ENCODE measurements at places on chromosomes 12 and 14.

- peak; percentile 69 for DNase-seq
Measured at GRCh38 chr14:92759300-92759678, 10.9 kb upstream of the LGMN start.

DNA sequence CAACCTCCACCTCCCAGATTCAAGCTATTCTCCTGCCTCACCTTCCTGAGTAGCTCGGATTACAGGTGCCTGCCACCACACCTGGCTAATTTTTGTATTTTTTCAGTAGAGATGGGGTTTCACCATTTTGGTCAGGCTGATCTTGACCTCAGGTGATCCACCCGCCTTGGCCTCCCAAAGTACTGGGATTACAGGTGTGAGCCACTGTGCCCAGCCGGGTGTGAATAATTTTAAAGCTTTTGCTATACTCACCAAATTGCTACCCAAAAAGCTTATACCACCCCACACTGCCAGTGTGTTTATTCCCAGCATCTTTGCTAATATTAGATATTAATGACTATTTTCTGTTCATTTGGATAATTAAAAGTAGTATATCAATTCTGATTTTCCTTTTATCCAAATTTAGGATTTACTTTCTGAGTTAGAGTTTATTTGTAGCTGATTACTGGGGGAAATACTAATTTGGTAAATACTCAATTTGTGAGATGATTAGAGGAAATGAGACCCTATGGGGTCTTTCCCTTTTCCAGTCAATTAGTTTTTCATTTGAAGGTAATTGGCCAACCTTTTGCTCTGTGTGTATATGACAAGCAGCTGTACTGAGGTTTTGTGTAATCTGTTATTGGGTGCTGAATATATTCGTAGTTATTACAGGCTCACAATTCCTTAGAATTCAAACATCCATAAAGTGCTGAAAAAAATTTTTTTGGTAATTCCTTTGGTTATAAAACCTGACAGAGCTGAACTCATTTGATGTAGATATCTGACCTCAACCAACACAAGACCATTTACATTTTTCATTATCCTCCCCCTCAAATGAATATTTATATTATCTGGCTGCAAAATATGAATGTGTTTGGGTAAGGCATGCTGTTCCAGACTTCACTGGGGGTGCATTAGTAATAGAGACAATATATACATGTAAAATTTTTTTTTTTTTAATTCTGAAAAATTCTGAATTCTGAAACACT, 73.6 kb downstream of the ANO6 start:
- no peak for DNase-seq

DNA sequence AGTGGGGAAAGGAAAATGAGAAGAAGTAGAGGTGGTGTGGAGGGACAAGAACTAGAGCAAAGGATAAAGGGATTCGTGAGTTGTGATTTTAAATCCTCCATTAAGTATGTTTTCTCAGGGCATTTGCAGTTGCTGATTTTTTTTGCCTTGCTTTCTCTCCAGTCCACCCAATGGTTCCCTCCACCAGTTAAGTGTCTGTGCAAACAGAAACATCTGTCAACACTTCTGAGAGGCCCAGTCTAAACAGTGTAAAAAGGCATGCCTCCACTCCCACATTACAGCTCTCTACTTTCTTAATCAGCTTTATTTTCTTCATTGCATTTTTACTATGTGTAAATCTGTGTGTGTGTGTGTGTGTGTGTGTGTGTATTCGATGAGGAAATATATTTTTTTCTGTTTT, 141.2 kb downstream of the PPFIA2 start:
- no peak for DNase-seq

- DNase-seq, result no peak
Measured at GRCh38 chr12:117936722-117937484, 31.9 kb downstream of the KSR2 start.

- DNase-seq, result no peak
Measured at GRCh38 chr14:43147485-43147884, 1359.6 kb downstream of the FSCB start.

- DNase-seq, result peak; percentile 27
Measured at GRCh38 chr12:21642707-21643389, 14.8 kb downstream of the LDHB start.

DNA sequence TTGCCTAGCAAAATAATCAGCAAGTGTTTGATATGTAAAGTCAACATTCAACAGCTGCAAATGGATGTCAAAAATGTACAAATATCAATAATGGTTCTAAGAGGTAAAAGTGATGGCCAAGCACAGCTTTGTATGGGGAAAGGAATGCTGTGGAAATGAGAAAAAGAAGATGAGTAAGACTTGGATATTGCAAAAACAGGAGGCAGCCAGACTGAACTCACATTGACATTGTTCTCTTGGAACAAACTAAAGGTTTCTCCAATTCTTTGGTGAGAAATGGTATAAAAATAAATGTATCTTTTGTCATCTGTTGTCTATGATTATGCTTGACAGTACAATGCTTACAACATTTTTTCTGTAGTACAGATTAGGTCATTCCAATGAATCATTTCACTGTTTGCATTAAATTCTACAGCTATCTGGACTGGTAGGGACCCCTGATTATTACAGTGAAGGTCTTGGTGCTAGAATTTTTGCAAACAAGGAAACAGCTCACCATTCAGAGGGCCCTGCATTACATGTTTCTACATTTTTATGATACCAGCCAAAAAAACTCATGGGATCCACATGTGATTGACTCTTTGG, 465.7 kb downstream of the NOVA1 start:
- DNase-seq, result no peak

- no peak for DNase-seq
Measured at GRCh38 chr12:78343657-78344056, 513.0 kb downstream of the NAV3 start.

DNA sequence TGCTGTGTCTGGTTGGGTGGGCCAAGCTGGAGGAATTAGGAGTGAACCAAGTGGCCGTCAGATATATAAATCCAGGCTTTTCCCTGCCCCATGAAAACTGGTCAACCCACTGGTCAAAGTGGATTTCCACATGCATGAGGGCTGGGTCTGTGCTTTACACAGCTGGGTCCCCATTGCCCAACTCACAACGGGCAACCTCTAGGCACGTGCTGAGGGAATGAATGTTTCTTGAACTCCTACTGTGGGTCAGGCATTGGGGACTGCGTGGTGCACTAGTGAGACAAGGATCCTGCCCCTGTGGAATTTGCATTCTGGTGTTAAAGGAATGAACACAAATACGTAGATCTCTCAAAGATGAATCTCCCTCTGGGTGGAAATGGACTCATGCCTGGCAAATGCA, 7.5 kb upstream of the AACS start:
- no peak for DNase-seq

DNA sequence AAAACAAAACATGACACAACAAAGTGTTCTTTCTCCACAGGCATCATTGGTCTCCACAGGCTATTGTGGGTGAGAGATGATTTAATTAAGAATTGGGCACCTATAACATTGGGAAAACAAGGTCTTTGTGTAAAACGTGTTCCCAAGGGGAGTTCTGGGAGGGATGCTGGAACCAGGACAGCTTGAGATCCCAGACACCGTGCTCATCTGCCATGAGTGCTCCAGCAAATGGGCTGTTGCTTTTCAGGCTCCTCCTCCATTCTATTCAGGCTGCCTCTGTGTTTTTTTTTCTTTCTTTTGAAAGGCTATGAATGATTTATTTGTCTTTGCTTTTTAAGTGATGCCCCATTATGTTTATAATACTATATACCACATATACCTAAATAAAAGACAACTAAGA, 122.4 kb downstream of the DACT1 start:
- no peak for DNase-seq

DNA sequence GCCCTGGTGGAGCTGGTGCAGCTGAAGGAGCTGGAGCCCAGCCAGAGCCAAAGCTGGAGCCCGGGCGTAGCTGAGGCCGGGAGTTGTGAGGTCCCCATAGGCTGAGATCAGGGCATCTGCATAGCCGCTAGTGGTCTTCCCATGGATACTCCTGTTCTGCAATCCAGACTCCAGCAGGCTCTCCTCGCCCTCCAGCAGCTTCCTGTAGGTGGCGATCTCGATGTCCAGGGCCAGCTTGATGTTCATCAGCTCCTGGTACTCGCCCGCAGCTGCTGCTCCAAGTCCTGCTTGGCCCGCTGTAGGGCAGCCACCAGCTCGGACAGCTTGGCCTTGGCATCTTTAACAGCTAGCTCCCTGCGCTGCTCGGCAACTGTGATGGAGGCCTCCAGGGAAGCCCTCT, 966.1 kb downstream of the FSCB start:
- DNase-seq, result no peak

- DNase-seq, result no peak
Measured at GRCh38 chr14:72142328-72142727, 210.1 kb downstream of the RGS6 start.

- DNase-seq, result no peak
Measured at GRCh38 chr14:92692822-92693226, 55.6 kb downstream of the LGMN start.

DNA sequence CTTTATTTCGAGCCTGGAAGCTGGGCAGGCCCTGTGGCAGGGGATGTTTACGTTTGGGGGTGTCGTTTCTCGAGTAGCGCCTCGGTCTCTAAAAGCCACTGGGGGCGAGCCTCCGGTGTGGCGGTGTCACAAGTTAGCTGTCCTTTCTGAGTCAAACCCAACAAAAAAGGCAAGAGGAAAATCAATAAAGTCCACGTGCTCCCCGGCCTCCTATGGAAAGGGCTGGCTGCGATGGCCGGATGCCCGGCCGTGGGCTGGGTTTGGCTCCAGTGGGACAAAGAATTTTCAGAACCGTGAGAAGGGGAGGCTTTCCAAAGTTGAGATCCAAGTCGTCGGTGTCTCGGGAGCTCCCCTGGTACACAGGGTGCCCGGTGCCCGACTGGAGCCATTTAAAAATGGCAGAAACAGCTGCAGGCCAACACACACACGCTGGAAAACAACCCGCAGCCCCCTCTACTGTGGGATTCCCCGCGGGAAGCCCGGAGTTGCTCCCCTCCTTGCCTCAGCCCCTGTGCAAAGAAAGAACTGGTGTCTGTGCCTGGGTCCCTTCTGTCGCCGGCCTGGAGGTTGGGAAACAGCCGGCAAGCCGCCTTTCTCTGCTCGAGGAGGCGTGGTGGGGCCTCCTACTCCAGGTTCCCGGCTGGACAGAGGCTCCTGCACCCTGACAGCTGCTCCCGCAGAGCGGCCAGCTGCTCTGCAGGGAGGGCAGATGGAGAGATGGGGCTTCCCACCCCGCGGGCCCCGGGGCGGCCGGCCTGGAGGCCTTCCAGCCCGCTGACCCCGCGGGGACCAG, 1.9 kb downstream of the BCL7A start:
- DNase-seq, result peak; percentile 79
